ENCODE measurements at places on chromosomes 13 and 19.
A peak's percentile ranks its signal among the peaks of the same experiment; 100 is the strongest.

GRCh38 chr19:11142528-11143171 is 12.9 kb downstream of the SPC24 start:
- DNase-seq = peak; percentile 96

GRCh38 chr19:58003174-58003828 is 681 bp upstream of the ZNF606 start:
- no peak for DNase-seq

DNA sequence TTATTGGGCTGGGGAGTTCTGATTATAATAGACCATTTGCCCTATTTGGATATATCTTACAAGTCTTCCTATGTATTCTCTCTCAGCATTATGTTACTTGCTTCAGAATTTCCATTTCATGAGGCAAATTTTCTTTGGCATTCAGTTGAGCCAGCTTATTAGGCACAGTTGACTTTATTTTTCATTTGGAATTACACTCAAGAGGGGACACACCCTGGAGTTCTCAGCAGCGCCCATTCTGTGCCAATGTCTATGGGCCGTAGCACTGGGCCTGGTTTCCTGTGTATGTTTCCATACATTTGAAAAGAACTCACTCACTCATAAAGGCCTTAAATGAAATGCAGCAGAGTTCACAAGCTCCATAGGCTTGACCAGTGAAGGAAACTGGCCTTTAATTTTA is 138.5 kb downstream of the KLF12 start:
- no peak for DNase-seq

GRCh38 chr13:26502826-26503225 is 54.7 kb upstream of the WASF3 start:
- DNase-seq = no peak

DNA sequence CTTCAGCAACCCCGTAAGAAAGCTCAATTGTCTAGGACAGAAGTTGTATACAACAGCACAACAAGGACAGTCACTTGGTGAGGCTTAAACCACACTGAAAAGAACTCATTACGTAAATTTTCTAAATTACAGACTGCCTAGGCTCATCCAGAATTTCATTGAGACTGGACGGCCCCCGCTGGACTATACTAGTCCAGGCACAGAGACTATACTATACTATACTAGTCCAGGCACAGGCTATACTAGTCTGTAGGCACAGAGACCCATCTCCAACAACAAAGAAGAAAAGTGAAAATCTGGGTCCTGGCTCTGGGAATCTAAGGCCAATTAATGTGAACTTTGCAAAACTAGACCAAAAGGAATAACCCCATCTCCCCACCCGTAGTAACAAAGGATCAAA is 700 bp downstream of the ZNF816 start:
- DNase-seq = peak; percentile 17

GRCh38 chr19:1684573-1684912 is 32.1 kb upstream of the TCF3 start:
- DNase-seq = no peak

GRCh38 chr19:57436417-57436816 is 1.3 kb downstream of the ZNF749 start:
- no peak for DNase-seq

- no peak for DNase-seq
These were observed 11.9 kb downstream of the ADAT3 start for GRCh38 chr19:1917146-1917545.

- DNase-seq = no peak
These were observed 19.3 kb upstream of the KIR3DL3 start for GRCh38 chr19:54704928-54705327.

- peak; percentile 94 for DNase-seq
These were observed 314.8 kb upstream of the MAB21L1 start for GRCh38 chr13:35791184-35791851.

DNA sequence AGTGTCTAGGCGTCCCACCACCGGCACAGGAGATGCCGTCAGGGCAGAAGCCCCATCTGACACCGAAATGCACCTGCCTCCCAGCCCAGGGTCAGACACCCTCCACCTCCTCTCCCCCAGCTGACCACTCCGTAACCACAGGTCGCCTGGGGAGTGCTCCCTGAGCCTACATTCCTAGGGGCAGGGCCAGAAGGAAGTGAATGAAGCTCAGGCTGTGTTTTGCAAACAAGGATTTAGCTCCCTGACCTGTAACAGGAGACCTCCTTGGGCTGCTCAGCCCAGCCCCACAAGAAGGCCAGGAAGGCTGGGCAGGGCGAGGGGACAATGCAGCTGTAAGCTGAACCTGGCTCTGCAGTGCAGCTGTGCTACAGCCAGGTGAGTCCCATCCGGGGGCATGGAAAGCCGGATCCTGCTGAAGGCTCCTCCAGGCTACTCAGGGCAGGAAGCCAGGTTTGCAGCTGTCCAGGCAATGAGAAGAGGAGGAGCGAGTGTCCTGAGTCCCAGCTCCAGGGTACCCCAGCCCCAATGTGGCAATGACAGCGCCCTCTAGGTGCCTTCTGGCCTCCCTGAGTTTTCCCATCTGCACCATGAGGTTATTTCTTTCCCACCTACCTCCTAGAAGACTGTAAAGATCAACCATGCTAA is 42.1 kb downstream of the RHPN2 start:
- DNase-seq = no peak

DNA sequence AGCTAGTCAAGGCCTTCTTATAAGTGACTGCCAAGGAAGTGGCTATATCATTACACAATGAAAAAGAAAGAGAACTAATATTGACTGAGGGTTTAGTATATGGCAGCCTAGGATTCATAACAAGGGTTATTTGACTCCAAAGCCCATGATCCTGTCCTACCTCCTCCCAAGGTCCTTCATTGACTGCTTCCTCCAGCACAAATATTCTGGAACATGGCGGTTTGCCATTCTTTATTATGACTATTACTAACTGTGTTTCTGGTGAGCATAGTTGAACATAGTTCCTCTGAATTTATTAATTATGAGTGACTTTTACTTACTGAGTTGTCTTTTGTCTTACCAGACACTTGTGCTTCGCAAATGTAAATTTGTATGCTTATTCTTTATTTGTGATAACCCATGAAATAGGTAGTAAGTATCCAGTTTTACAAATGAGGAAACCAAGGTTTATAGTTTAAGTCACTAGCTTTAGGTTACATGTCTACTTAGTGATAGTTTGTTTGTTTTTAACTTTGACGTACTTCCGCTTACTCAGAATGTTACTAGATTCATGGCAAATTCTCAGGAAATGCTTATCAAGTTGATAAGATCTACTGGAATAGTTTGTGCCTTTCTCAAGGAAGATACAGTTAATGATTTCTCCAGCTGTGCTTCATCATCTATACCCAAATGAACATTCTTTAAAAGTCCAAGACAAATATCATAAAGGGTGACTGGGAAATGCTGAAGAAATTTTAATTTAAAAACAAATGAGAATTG is 15.5 kb upstream of the DCLK1 start:
- DNase-seq = no peak

- DNase-seq = no peak
These were observed 7.3 kb downstream of the POLR2E start for GRCh38 chr19:1087813-1088415.

DNA sequence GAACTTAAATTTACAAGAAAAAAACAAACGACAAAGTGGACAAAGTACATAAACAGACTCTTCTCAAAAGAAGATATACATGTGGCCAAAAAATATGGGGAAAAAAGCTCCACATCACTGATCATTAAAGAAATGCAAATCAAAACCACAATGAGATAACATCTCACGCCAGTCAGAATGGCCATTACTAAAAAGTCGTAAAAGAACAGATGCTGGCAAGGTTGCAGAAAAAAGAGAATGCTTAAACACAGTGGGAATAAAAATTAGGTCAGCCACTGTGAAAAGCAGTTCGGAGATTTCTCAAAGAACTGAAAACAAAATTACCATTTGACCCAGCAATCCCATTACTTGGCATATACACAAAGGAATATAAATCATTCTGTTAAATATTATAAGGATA is 132.7 kb downstream of the UGGT2 start:
- DNase-seq = no peak

DNA sequence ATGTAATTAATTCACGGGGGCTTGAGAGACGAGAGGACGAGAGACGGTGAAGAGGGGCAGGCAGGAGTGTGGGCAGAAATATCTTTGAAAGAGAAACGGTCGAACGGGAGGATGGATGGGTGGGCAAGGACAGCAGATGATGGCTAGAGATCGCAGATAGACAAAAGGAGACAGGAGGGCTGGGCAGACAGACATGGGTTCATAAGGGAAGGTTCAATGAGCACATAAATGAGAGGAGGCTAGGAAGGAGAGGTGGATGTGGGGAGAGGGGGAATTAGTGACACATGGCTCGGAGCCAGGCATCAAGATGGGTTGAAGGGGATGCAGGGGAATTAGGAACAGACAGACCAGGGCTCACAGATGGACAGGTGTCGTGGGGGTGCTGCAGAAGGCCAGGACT is 1.1 kb downstream of the SYT3 start:
- DNase-seq = no peak

GRCh38 chr13:91216928-91217700 is 130.4 kb upstream of the MIR17HG start:
- no peak for DNase-seq

DNA sequence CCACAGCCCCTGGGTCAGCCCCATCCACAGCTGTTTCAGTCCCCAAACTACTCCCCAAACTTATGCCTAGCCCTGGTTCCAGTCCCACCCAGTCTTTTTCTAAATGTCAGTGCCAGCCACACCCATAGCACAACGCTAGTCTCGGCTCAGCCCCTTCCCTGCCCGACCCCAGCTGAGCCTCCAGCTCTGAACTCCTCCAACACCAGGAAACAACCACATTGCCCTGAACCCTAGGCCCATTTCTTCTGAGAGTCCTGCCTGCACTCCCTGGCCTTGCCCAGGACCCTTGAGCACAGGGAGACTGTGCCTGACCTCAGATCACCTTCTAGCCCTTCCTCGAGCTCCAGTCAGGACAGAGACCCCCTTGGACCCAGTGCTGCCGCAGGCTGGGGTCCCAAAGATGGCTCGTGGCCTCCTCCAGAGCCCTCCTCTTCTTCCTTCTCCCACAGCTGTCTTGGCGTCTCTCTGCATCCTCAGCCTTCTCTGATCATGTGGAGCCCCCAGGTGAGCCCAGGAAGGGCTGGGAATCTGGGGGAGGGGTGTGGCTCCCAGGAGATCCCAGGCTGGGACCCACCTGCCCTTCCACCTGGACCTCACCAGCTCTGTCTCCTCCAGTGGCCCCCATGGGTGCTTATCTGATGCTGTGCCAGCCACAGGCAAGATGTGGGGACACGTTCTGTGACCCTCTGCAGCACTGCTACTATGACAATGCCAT is 33.0 kb upstream of the IGFL1 start:
- DNase-seq = no peak

DNA sequence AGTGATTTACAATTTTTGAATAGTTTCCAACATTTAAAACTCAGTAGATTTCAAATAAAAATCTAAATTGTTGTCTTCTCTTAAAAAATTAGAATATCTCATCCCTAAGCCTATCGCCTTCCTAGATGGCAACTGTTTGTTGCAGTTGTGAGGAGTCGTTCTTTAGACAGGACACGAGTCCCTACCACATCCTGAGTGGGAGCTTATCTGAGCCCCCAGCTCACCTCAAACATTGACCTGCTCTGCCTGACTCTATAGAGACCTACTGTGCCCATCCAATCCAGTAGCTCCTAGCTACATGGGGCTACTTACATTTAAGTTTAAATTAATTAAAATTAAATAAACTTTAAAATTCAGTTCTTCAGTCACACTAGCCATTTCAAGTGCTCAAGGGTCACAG is 434.7 kb downstream of the FOXO1 start:
- no peak for DNase-seq

- no peak for DNase-seq
These were observed 366.3 kb downstream of the SLITRK6 start for GRCh38 chr13:85432881-85433280.

DNA sequence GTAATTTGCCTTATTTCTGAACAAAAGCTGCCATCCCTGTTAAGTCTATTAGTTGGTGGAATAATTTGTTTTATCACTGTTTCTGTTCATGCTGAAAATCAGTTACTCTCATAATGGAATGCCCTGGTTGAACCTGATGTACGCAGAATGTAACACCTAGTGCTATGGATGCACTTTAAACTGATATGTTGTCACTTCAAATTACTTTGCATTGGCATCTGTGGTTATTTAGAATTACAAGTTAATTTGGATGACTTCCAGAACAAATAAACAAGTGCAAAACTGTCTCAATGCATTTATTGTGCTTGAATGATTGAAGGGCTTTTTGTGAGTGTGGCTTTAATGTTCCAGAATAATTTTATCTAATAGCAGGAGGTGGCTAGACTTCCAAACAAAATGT is 368.2 kb upstream of the SLITRK5 start:
- no peak for DNase-seq

DNA sequence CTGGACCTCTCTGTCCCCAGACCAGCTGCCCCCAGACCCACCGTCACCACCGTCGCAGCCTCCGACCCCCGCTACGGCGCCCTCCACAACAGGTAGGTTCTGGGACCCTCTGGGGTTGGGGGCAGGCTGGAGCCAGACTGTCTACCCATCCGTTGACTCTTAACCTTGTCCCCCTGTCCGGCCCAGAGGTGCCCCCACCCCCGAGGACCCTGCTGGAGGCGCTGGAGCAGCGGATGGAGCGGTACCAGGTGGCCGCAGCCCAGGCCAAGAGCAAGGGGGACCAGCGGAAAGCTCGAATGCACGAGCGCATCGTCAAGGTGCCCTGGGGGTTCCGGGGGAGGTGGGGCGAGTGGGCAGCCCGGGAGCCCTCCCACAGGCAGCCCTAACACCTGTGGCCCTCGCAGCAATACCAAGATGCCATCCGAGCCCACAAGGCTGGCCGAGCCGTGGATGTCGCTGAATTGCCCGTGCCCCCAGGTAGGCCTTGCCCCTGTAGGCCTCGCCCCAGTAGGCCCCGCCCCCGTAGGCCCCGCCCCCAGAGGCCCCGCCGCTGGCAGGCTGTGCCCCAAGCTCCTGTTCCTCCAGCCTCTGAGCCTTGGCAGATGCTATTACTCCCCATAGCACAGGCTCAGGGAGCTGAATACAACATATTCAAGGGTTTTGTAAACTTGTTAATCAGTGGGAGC is 12.9 kb downstream of the CC2D1A start:
- DNase-seq = no peak

DNA sequence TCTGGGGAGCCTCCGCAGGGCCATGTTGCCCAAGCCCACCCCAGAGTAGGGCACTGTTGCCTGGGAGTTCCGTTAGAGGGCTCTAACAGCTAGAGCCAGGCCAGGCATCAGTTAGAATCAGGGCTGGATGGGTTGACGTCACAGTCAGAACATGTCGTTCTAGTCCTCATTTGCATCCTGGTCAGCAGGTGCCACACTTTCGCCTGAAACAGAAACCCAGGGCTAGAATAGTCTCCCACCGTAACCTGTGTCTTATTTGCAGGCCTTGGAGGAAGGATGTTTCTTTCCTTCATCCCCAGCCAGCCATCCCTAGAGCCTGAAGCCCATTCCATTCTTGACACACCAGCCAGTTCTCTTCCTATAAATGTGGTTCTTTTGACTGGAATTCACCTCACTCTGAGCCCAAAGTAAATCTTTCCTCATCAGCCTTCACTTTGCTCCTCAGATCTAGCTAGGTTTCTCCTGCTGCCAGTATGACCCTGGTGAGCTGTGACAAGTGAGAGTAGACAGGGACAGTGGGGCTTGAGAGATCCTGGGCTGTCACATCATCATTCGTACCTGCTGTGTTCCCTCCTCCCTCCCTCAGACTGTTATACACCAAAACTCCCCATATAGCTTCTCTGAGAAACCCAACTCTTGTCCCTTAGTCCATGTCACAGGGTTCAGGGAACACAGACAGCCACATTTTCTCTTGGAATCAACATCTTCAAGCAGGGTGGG is 12.2 kb upstream of the CCDC97 start:
- no peak for DNase-seq

All from adipocyte (in vitro differentiated cells).